Transverse colon (tissue), 4 donors: ENCODE measurements at places on chromosomes 6 and 20. TPM values are rescaled to one million over a fixed set of nuclear protein-coding genes. Genes with fewer than 3 reads are reported as not detected.

The LY6G6D gene
- not detected for total RNA-seq

The TMEM200A gene
- 19.5 TPM for total RNA-seq

The HLA-DQA1 gene
- total RNA-seq = 4.5 TPM

The FGD2 gene
- total RNA-seq = 13.1 TPM

The LAMA2 gene
- 27.6 TPM for total RNA-seq

The THBD gene
- 7.8 TPM for total RNA-seq

The IL20RA gene
- total RNA-seq = 9.7 TPM

The GSTA1 gene
- 1.4 TPM for total RNA-seq

The TFEB gene
- total RNA-seq = 39.5 TPM

DNA sequence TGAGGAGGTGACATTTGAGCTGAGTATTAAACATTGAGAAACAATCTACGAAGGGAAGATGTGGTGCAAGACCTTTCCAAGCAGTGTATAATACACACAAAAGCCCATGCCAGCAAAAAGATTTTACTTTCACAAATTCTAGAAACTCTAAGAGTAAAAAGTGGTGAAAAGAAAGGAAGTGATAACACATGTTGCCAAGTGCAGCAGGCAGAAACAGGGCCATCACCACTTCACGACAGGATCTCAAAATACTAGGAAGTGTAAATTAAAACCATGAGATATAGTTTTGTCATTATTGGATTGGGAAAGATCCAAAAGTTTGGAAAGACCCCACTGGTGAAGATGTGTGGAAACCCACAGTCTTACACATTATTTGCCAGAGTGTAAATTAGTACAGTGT, 1.7 kb upstream of the ENTPD6 start:
- H3K27me3 ChIP-seq = no peaks in the 10 kb centered on the region
- DNase-seq = no peak
- H3K36me3 ChIP-seq = no peaks in the 10 kb centered on the region

DNA sequence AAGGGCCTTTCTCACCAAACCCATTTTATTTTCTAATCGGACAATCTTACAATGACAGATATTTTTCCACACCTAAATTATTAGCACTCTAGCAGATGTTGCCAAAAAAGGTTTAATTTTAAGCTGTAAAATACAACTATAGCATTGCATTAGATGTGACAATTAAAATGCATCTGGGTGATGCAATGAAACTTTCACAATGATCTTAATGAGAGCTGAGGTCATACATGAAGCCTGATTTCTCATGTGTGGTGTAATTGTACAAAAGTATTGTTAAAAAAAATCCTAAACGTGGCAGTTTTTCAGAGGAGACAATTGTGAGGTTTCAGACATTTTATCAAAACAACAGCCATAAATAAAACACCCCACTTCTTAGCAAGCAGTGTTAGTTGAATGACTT, 606.0 kb downstream of the HDGFL1 start:
- no peak overlapping the region for H3K27ac ChIP-seq
- no peaks in the 10 kb centered on the region for H3K36me3 ChIP-seq
- no peak for DNase-seq
- no peaks in the 10 kb centered on the region for H3K27me3 ChIP-seq
- no peak overlapping the region for H3K4me3 ChIP-seq

- no peaks in the 10 kb centered on the region for H3K4me1 ChIP-seq
- H3K27me3 ChIP-seq = no peaks in the 10 kb centered on the region
- H3K4me3 ChIP-seq = no peak overlapping the region
- DNase-seq = no peak
- H3K36me3 ChIP-seq = no peaks in the 10 kb centered on the region
Measured at GRCh38 chr6:77040568-77041195, 422.6 kb downstream of the HTR1B start.

GRCh38 chr20:294602-295001, 2.8 kb upstream of the ZCCHC3 start:
- no peak overlapping the region for H3K27ac ChIP-seq
- H3K4me1 ChIP-seq = peaks cover 32% of the 10 kb centered on the region
- H3K36me3 ChIP-seq = no peaks in the 10 kb centered on the region
- H3K27me3 ChIP-seq = no peaks in the 10 kb centered on the region
- DNase-seq = no peak

DNA sequence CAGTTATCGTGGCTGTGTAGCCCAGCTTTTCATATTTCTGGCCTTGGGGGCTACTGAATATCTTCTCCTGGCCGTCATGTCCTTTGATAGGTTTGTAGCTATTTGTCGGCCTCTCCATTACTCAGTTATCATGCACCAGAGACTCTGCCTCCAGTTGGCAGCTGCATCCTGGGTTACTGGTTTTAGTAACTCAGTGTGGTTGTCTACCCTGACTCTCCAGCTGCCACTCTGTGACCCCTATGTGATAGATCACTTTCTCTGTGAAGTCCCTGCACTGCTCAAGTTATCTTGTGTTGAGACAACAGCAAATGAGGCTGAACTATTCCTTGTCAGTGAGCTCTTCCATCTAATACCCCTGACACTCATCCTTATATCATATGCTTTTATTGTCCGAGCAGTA, 475 bp downstream of the OR2B6 start:
- no peaks in the 10 kb centered on the region for H3K4me1 ChIP-seq
- no peak for DNase-seq
- H3K4me3 ChIP-seq = no peak overlapping the region
- no peaks in the 10 kb centered on the region for H3K36me3 ChIP-seq

DNA sequence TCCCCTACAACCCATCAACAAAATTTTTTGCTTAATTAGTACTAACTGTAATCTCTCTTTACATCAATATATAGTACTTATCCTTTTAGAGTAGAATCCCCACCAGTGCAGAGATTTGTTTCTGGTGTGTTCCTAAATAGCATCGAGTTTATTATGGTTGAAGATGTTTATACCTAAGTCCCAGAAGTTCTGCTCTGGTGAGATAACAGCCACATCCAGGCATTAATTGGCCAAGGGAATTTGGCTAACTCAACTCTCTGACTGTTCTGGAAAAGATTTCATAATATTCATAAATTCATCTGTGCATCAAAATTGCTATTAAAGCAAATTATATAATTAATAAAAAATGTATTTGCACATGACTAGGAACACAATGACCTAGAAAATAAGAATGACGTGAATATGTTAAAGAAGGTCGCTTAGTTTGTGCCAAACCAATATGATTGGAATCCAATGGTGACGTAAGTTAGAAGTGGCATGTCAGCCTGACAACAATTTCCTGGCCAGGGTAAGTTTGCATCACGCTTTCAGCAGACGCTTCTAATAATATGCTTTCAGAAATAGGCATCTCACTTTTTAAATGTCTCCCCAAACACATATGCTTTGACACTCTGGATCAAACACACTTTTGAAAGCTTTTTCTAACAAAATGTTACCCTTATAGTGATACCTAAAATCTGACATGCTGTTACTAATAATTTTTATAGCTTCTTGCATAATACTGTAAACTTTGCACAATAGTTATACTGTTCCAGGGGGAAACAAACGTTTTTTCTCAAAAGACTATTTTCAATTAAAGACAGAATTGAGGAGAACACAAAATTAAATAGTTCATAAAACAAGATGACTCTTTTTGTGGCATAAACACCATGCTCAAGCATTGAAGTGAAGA, 236.7 kb downstream of the TENT5A start:
- no peak overlapping the region for H3K27ac ChIP-seq
- no peak for DNase-seq
- no peaks in the 10 kb centered on the region for H3K27me3 ChIP-seq
- H3K4me1 ChIP-seq = peaks cover 15% of the 10 kb centered on the region

DNA sequence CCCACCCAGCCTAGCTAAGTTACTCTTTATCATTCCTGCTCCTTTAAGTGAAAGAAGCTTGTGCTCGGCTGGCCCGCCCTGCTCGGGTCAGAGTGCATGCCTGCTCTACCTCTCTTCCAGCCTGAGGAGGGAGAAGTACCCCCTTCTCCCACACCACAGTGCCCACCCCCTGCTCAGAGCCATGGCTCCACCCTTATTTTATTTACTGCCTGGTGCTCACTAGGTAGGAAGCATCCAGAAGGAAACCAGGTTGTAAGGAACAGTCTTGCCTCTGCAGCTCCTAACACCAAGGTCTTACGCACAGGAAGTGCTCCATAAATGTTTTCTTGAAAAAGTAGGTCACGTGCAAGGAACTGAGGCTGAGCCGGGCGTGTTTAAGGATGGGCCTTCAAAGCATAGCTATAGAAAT, 105.7 kb upstream of the SNX9 start:
- no peak overlapping the region for H3K4me3 ChIP-seq
- DNase-seq = peak; percentile 58
- peak overlapping the region; percentile 73 for H3K27ac ChIP-seq
- H3K36me3 ChIP-seq = no peaks in the 10 kb centered on the region

DNA sequence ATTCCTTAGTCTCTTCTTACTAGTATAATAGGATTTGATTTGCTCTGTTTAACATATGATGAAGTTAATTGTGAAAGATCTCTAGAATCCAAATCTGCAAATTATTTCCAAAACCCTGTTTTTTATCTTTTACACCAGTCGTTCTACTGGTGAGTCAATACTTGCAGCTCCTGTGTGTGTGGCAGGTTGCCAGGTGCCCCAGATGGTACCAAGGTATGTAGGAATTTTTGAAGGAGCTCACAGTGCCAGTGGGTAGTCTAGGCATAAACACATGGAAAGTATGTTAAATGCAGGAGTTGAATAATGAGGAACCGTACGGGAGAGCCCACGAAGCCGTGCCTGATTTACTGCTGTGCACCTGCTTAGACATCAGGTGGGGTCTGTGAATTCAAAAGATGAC, 192.2 kb downstream of the FARS2 start:
- no peak overlapping the region for H3K4me3 ChIP-seq
- H3K4me1 ChIP-seq = no peaks in the 10 kb centered on the region
- no peak for DNase-seq
- no peaks in the 10 kb centered on the region for H3K36me3 ChIP-seq

- no peaks in the 10 kb centered on the region for H3K36me3 ChIP-seq
- DNase-seq = peak; percentile 82
- peak within 1 kb of the TSS; percentile 65 for H3K27ac ChIP-seq
- peaks cover 11% of the 10 kb centered on the region for H3K4me1 ChIP-seq
- peaks cover 5% of the 10 kb centered on the region for H3K27me3 ChIP-seq
- peak within 1 kb of the TSS; percentile 65 for H3K4me3 ChIP-seq
Measured at GRCh38 chr6:96837081-96837971, at the start of gene GPR63. TSS of gene GPR63 (minus strand) at chr6:96837477. CDS start at chr6:96799731, 37,746 bp downstream.

DNA sequence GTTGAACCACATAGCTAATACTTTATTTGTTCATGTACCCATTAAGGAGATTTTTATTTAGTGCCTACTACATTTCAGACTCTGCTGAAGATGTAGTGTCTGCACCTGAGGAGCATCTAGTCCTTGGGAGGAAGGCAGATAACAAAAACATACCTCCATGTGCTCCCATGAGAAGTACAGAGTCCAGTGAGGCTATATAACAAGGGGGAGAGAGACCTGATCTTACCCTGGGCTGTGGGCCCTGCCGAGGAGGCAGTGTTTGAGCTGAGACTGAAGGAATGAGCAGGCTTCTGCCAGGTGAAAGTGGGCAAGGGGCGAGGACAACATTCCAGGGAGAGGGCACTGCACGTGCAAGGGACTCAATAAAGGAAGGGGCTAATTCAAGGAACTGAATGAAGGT, 12.1 kb downstream of the MANBAL start:
- H3K27me3 ChIP-seq = no peaks in the 10 kb centered on the region
- no peak overlapping the region for H3K27ac ChIP-seq
- no peak for DNase-seq
- peaks cover 4% of the 10 kb centered on the region for H3K36me3 ChIP-seq

GRCh38 chr6:113908801-113909200, 51.7 kb downstream of the MARCKS start:
- no peak overlapping the region for H3K4me3 ChIP-seq
- H3K4me1 ChIP-seq = peaks cover 5% of the 10 kb centered on the region
- DNase-seq = no peak
- no peaks in the 10 kb centered on the region for H3K27me3 ChIP-seq
- H3K36me3 ChIP-seq = no peaks in the 10 kb centered on the region

- no peaks in the 10 kb centered on the region for H3K36me3 ChIP-seq
- peaks cover 11% of the 10 kb centered on the region for H3K27me3 ChIP-seq
- no peaks in the 10 kb centered on the region for H3K4me1 ChIP-seq
- H3K27ac ChIP-seq = no peak overlapping the region
- H3K4me3 ChIP-seq = no peak overlapping the region
Measured at GRCh38 chr6:100484474-100484873, 19.8 kb upstream of the SIM1 start.

- no peak overlapping the region for H3K27ac ChIP-seq
- H3K36me3 ChIP-seq = no peaks in the 10 kb centered on the region
- no peak overlapping the region for H3K4me3 ChIP-seq
- no peaks in the 10 kb centered on the region for H3K4me1 ChIP-seq
- no peak for DNase-seq
Measured at GRCh38 chr20:62571669-62572344, 70.5 kb upstream of the SLCO4A1 start.

DNA sequence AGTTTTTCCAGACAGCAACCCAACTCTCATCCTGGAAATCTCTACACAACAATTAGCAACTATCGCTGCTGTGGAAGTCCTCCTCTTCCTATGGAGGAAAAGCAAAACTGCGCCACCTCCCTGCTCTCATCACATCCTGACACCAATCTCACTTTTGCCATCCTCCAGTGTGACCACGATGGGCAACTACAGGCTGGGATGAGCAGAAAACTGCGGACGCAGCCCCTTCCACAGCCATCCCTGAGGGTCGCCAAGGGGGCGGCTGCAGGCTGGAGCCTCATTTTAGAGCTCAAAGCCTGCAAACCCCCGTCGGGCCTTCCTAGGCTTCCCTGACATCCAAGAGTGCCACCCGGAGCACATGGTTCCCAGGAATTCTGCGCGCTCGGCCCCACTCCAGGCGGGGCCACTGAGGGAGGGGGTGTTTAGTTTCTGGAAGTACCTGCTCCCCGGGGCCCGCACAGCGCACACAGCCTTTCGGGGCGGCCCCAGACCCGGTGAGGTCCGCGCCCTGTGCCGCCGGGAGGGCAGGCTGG, 1.2 kb downstream of the TCFL5 start:
- peaks cover 7% of the 10 kb centered on the region for H3K4me1 ChIP-seq
- no peak overlapping the region for H3K27ac ChIP-seq
- peaks cover 4% of the 10 kb centered on the region for H3K27me3 ChIP-seq
- no peak overlapping the region for H3K4me3 ChIP-seq
- peaks cover 8% of the 10 kb centered on the region for H3K36me3 ChIP-seq

DNA sequence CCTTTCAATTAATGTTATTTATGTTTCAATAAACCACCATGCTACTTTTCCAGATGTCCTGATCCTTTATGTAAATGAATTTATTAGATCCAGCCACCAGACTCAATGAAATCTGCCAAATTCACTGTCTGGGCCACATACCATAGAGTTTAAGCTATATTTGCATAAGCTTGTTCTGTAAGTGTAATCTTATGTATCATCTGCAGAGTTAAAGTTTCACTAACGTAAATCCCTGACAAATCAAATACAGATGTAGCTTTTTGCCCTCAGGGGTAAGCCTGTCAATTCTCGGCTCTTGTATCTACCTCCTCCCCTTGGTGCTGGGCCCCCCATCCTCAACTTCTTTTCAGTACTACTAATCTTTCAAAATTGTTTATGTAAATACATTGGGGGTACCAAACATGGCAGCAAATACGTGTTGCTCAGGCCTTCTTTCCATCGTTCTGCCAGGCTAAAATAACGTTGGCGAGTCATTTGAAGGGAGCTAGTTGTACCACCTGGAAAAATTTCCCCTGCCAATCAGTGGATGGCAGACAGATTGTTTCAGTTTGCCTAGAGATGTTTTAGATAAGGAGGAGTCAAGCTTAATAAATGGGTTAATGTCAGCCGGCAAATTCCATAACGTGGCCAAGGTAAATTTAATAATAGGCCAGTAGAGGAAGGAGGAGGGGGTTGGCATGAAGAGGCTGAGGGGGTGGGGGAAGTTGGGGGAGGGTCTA, 79.6 kb downstream of the RPS12 start:
- H3K4me3 ChIP-seq = no peak overlapping the region
- DNase-seq = no peak
- no peaks in the 10 kb centered on the region for H3K27me3 ChIP-seq
- H3K4me1 ChIP-seq = no peaks in the 10 kb centered on the region
